ENCODE measurements at places on chromosomes 16 and 17. TPM values are rescaled to one million over a fixed set of nuclear protein-coding genes. Genes with fewer than 3 reads are reported as not detected.

The TBC1D28 gene
- not detected for total RNA-seq

The PERCC1 gene
- 0.40 TPM for total RNA-seq

The RNF222 gene
- total RNA-seq, result 0.14 TPM

The LPO gene
- total RNA-seq, result not detected

The CDK10 gene
- 77.0 TPM for total RNA-seq

The SOST gene
- not detected for total RNA-seq

DNA sequence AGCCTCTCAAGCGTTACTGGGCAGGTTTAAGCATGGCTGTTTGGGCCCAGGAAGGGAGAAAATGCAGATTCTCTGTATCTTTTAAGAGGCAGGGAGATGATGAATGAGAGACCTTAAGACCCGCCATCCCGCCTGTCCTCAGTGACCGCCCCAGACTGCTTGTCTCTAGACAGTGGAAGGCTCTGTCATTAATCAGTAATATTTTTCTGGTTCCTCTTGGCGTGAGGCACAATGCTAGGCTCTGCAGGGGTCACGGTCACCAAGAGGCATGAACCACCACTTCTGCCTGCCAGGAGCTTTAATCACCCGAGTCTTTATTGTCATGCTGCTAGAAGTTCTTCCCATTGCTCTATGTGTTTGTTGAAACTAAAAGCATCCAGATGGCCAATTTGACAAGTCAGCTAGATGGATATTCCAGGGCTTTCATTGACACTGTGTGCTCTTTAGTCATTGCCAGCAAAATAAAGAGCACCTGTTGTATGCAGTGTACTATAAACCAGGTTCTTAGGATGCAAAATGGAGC, 3.2 kb downstream of the SLC6A2 start:
- DNase-seq, result no peak
- H3K4me1 ChIP-seq, result no peaks in the 10 kb centered on the region
- H3K4me3 ChIP-seq, result no peak overlapping the region
- H3K27ac ChIP-seq, result no peak overlapping the region
- H3K27me3 ChIP-seq, result peaks cover 15% of the 10 kb centered on the region

- peaks cover 10% of the 10 kb centered on the region for H3K36me3 ChIP-seq
- peak; percentile 63 for DNase-seq
- H3K4me1 ChIP-seq, result peaks cover 32% of the 10 kb centered on the region
- peak overlapping the region; percentile 79 for H3K4me3 ChIP-seq
- no peaks in the 10 kb centered on the region for H3K27me3 ChIP-seq
- peak overlapping the region; percentile 48 for H3K27ac ChIP-seq
These were observed 852 bp upstream of the HELZ start for GRCh38 chr17:67245694-67246402.

GRCh38 chr16:1002399-1003166, 21.0 kb downstream of the SOX8 start:
- peaks cover 44% of the 10 kb centered on the region for H3K4me1 ChIP-seq
- H3K27me3 ChIP-seq, result no peaks in the 10 kb centered on the region
- peak; percentile 84 for DNase-seq
- no peak overlapping the region for H3K27ac ChIP-seq
- H3K4me3 ChIP-seq, result no peak overlapping the region

DNA sequence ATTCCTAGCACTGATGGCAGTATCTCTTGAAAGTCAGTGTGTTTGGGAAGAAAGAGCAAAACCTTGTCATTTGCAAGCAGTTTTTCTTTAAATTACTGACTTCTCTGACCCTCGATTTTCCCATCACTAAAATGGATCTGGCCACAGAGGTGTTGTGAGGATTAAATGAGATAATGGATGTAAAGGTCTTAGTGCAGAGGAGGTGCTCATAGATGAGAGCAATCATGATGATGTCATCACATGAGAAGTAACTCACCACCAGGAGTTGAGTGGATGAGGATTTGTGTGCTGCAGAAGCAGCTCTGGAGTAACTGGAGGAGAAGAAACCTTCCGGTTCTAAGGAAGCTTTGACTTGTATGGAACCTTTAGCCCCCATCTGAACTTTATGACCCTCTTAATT, 30.6 kb downstream of the PITPNM3 start:
- no peak overlapping the region for H3K4me3 ChIP-seq
- no peak for DNase-seq
- no peaks in the 10 kb centered on the region for H3K36me3 ChIP-seq
- no peaks in the 10 kb centered on the region for H3K27me3 ChIP-seq
- no peaks in the 10 kb centered on the region for H3K4me1 ChIP-seq
- no peak overlapping the region for H3K27ac ChIP-seq

- no peaks in the 10 kb centered on the region for H3K4me1 ChIP-seq
- H3K27me3 ChIP-seq, result no peaks in the 10 kb centered on the region
- DNase-seq, result no peak
- peaks cover 22% of the 10 kb centered on the region for H3K36me3 ChIP-seq
These were observed 12.7 kb downstream of the RNF227 start for GRCh38 chr17:7903154-7904103.

GRCh38 chr17:58276423-58276822, 4.3 kb downstream of the MPO start:
- H3K27ac ChIP-seq, result no peak overlapping the region
- no peak overlapping the region for H3K4me3 ChIP-seq
- no peak for DNase-seq
- peaks cover 33% of the 10 kb centered on the region for H3K27me3 ChIP-seq
- H3K36me3 ChIP-seq, result no peaks in the 10 kb centered on the region

- no peaks in the 10 kb centered on the region for H3K27me3 ChIP-seq
- no peak overlapping the region for H3K4me3 ChIP-seq
- peaks cover 5% of the 10 kb centered on the region for H3K4me1 ChIP-seq
- peaks cover 3% of the 10 kb centered on the region for H3K36me3 ChIP-seq
These were observed 9.3 kb downstream of the PDZD9 start for GRCh38 chr16:21991621-21992020.

GRCh38 chr17:83046448-83047181, 32.8 kb upstream of the METRNL start:
- peaks cover 57% of the 10 kb centered on the region for H3K36me3 ChIP-seq
- no peak for DNase-seq
- no peak overlapping the region for H3K27ac ChIP-seq
- H3K4me1 ChIP-seq, result peaks cover 29% of the 10 kb centered on the region

- H3K27me3 ChIP-seq, result no peaks in the 10 kb centered on the region
- DNase-seq, result no peak
- peak overlapping the region; percentile 87 for H3K27ac ChIP-seq
- peaks cover 71% of the 10 kb centered on the region for H3K36me3 ChIP-seq
- peaks cover 23% of the 10 kb centered on the region for H3K4me1 ChIP-seq
These were observed 392 bp downstream of the ZSCAN32 start for GRCh38 chr16:3400446-3400778.

GRCh38 chr17:50027881-50028735, 27.8 kb upstream of the ITGA3 start:
- peaks cover 38% of the 10 kb centered on the region for H3K27me3 ChIP-seq
- no peak overlapping the region for H3K4me3 ChIP-seq
- no peak overlapping the region for H3K27ac ChIP-seq
- no peaks in the 10 kb centered on the region for H3K36me3 ChIP-seq

GRCh38 chr17:50550661-50551432, 3.9 kb downstream of the SPATA20 start:
- H3K27me3 ChIP-seq, result no peaks in the 10 kb centered on the region
- no peak overlapping the region for H3K27ac ChIP-seq
- H3K4me1 ChIP-seq, result no peaks in the 10 kb centered on the region
- peaks cover 9% of the 10 kb centered on the region for H3K36me3 ChIP-seq
- H3K4me3 ChIP-seq, result no peak overlapping the region

DNA sequence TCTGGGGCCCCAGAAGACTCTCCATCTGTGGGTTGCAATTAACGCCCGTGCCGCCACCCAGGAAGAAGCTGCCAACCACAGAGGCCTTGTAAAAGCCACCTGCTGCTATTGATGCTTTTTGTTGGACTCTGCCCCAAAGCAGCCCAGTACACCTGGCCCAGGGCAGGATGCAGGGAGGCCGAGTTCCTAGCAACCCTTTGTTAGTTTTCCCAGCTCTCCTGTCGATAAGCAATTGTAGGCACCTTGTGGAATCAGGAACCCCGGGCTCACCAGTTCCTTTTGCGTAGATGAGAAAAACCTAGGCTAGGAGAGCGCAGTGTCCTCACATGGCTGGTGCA, 103.3 kb downstream of the ABCC6 start:
- no peaks in the 10 kb centered on the region for H3K27me3 ChIP-seq
- peaks cover 80% of the 10 kb centered on the region for H3K36me3 ChIP-seq
- H3K27ac ChIP-seq, result no peak overlapping the region
- no peak overlapping the region for H3K4me3 ChIP-seq
- H3K4me1 ChIP-seq, result no peaks in the 10 kb centered on the region

- peak overlapping the region; percentile 61 for H3K27ac ChIP-seq
- peaks cover 80% of the 10 kb centered on the region for H3K4me1 ChIP-seq
- H3K27me3 ChIP-seq, result no peaks in the 10 kb centered on the region
- H3K4me3 ChIP-seq, result no peak overlapping the region
- peaks cover 17% of the 10 kb centered on the region for H3K36me3 ChIP-seq
These were observed 99.5 kb downstream of the XYLT1 start for GRCh38 chr16:17371299-17371698.

- H3K36me3 ChIP-seq, result peaks cover 13% of the 10 kb centered on the region
- H3K27me3 ChIP-seq, result no peaks in the 10 kb centered on the region
- peaks cover 21% of the 10 kb centered on the region for H3K4me1 ChIP-seq
- no peak overlapping the region for H3K4me3 ChIP-seq
These were observed 50.0 kb downstream of the MRTFB start for GRCh38 chr16:14121142-14121541.

DNA sequence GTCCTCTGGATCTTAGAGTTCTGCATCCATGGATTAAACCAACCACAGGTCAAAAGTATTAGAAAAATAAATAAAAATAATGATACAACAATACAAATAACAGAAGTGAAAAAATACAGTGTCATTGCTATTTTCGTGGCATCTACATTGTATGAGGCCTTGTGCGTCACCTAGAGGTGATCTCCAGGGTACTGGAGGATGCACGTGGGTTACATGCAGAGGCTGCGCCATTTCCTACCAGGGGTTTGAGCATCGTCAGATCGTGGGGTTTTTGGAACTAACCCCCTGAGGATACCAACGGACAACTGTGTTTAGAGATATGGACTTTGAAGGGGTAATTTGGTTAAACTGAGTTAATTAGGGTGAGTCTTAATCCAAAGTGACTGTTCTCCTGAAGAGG, 224.7 kb downstream of the ENGASE start:
- peaks cover 22% of the 10 kb centered on the region for H3K27me3 ChIP-seq
- no peaks in the 10 kb centered on the region for H3K36me3 ChIP-seq
- no peak overlapping the region for H3K27ac ChIP-seq
- H3K4me1 ChIP-seq, result no peaks in the 10 kb centered on the region
- no peak for DNase-seq
- H3K4me3 ChIP-seq, result no peak overlapping the region

DNA sequence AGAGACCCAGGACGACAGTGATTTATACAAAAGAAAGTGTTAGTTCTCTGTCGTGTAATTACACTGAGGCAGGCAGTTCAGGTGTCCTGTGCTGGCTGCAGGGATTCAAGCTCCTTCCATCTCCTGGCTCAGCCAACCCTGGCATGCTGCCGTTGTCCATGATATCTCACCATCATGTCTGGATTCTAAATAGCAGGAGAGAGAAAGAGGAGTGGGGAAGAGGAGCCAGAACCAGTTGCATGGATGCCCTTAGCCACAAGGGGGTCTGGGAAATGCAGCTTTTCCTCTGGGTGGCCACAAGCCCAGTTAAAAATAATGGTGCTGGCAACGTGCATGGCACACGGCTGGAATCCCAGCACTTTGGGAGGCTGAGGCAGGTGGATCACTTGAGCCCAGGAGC, 9.7 kb downstream of the C16orf54 start:
- H3K4me3 ChIP-seq, result no peak overlapping the region
- peaks cover 50% of the 10 kb centered on the region for H3K4me1 ChIP-seq
- no peak overlapping the region for H3K27ac ChIP-seq
- DNase-seq, result no peak
- no peaks in the 10 kb centered on the region for H3K27me3 ChIP-seq

DNA sequence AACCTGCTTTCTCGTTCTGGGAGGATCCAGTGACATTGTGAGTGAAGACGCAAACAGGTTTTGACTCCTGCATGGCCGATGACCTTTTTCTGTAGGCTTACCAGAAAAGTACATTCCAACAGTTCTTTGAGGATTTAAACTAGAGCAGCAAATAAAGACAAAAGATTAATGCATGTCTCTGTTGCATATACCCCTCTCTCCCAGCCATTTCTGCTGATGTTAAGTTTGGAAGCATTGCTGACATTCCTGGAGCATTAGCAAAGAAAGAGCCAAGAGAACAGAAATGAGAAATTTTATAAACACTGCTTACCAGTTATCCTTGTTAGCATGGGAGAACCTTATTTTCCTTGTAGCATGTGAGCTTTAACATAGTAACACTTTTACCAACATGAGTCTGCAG, 49.3 kb downstream of the SIAH1 start:
- no peaks in the 10 kb centered on the region for H3K4me1 ChIP-seq
- H3K27me3 ChIP-seq, result no peaks in the 10 kb centered on the region
- no peak for DNase-seq
- H3K27ac ChIP-seq, result no peak overlapping the region
- no peak overlapping the region for H3K4me3 ChIP-seq

GRCh38 chr17:82586576-82587233, 61.5 kb downstream of the WDR45B start:
- no peaks in the 10 kb centered on the region for H3K27me3 ChIP-seq
- no peak overlapping the region for H3K4me3 ChIP-seq
- H3K4me1 ChIP-seq, result peaks cover 28% of the 10 kb centered on the region
- H3K27ac ChIP-seq, result no peak overlapping the region
- peaks cover 42% of the 10 kb centered on the region for H3K36me3 ChIP-seq

DNA sequence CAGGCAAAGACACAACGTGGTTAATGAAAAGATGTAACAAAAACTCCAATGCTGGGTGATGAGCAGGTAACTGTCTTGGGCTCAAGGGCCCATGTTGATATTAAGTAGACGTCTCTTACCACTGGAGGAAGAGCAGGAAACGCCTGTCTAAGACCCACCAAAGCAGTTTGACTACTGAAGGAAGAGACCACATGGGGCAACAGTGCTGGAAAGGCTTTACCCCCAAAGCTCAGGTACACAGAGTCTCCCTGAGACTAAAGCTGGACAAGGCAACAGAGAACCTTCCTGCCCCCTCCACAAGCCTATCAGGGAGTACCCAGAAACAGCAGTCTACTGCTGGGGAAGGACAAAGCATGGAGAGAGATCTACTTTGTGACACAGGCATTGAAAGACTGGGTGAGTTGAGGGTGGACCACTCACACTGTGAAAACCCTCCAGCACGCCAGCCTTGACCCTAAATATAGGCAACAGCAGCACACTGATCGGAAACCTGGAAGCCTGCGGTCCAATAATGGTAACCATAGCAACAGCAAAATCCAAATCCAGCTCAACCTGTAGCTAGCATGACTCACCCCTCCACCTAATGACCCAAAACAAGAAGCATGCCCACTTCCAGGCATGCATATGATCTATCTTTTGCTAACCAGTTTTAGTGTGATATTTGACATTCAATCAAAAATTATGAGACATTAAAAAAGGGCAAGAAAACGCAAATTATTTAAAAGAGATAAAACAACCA, 270.5 kb upstream of the SDK2 start:
- no peak for DNase-seq
- H3K4me1 ChIP-seq, result no peaks in the 10 kb centered on the region
- peaks cover 3% of the 10 kb centered on the region for H3K36me3 ChIP-seq

GRCh38 chr16:52545898-52546266, 1.1 kb downstream of the TOX3 start:
- no peak overlapping the region for H3K4me3 ChIP-seq
- no peak for DNase-seq
- no peaks in the 10 kb centered on the region for H3K36me3 ChIP-seq
- peaks cover 61% of the 10 kb centered on the region for H3K27me3 ChIP-seq
- H3K4me1 ChIP-seq, result no peaks in the 10 kb centered on the region
- no peak overlapping the region for H3K27ac ChIP-seq

Measured in activated naive CD8-positive, alpha-beta T cell treated with anti-CD3 and anti-CD28 coated beads for 36 hours (primary cell).